Stimulated activated CD4-positive, alpha-beta T cell treated with anti-CD3 and anti-CD28 coated beads, TNF-alpha, amount 100 ng/mL, for 1 hour (primary cell): ENCODE measurements at places on chromosomes 3 and 15.

GRCh38 chr3:123085293-123085931 lies 18.6 kb downstream of the PDIA5 start:
- DNase-seq: no peak

DNA sequence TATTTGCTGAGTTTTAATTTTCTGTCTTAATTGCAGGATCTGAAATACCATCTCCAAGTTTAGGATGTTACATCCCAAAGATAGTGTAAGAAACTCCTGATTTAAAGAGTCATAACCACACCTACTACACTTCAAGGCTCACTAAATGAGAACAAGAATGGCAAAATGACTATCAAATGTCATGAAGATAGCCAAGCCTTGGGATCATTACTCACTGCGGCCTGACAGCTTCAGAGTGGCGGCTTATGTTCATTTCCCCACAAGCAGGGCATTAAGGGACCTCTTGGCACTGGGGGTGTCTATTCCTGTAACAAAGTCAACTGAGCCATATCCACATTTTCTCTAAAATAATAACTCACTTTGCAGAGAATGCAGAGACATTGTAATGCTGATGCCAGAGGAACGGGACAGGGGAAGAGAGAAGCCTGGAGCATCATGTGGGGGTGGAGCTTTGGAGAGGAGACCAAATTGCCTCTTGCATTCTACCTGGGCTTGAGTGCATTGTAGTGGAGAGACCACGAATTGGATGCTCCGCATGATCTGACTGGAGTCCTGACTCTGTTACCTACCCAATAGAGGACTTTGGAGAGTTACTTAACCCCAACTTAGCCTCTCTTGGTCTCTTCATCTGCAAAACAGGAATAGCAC lies 219.2 kb downstream of the OPA1 start:
- no peak for DNase-seq

- DNase-seq: peak; percentile 81
Measured at GRCh38 chr15:78540141-78540870, at the start of gene PSMA4. Gene PSMA4 (plus strand): TSS chr15:78540444. CDS start chr15:78541928, 1,484 bp downstream.

GRCh38 chr3:63047068-63047467 lies 171.9 kb upstream of the CADPS start:
- no peak for DNase-seq

DNA sequence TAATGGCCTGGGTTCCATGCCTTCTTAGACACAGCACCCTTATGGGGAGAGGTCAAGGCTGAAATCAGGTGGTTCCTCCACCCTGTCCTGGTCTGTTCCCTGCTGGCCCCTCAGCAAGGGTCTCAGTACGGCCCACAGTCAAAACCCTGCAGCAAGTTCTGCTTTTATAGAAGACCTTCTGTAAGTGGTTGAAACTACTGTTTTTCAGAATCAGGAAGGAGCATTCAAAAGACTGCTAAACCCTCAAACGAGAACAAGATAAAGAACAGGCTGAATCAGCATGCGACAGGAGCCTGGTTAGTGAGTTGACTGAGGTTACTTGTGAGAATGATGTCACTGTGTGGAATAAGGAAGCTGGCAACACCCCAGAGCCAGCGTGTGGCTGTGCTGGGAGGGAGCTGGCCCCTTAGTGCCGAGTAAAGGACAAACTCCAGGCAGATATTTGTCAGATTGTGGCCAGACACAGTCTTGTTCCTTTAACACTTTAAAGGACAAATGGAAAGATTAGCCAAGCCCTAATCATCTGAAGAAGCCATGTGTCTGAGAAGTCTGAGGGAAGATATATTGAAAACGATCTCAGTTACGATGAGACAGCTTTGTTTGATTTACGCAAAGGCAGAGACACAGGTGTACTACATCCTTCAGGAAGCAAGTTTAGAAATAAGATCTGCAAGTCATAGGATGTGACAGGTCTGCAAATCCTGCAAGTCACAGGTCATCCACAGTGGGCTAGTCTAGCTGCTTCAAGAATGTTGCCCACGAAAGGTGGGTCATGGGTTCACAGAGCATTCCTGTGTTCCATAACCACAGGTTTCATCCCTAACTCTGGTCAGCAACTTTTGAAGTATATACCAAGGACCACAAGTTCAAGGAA lies 54.0 kb downstream of the B3GNT5 start:
- no peak for DNase-seq

DNA sequence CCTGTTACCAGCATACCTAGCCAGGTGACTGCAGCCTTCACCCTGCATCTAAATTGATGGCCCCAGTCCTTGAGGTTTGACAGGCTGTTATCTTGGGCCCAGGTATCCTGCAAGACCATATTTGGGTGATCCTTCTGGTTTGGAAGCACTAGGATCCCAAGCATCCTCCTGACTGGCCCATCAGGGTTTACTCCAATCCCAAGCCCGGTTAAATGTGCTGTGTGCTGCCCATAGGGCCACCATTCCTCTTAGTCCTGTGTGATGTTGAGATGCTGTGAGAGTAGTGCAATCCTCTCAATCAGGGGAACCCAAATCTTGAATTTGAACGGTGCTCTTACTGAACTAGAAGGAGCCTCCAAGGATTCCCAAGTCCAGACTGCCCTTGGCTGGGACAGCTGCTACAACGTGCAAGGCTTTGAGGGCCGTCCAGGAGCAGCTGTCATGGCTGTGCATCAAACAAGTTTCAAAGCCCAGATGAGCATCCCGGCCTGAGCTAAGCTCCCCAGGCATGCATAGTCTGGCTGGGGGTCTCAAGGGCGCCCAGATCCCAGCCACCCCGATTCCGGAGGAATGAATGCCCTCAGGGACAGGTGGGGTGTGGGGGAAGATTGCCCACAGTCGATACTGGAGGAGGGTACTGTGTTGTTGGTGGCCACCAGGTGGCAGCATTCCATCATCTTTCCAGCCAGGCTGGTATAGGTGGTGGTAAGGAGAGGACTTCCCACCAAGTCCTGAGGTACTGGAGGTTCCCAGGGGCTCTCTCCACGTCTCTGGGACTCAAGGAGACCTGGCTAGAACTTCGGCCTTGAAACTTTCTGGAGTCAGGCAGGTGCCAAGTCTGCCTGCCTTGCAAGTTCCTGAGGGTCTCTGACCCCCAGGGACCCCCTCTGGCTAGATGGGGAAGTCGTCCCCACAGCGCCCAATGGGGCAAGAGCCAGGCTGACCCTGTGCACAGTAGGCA lies 32.6 kb downstream of the RBM5 start:
- peak; percentile 39 for DNase-seq

DNA sequence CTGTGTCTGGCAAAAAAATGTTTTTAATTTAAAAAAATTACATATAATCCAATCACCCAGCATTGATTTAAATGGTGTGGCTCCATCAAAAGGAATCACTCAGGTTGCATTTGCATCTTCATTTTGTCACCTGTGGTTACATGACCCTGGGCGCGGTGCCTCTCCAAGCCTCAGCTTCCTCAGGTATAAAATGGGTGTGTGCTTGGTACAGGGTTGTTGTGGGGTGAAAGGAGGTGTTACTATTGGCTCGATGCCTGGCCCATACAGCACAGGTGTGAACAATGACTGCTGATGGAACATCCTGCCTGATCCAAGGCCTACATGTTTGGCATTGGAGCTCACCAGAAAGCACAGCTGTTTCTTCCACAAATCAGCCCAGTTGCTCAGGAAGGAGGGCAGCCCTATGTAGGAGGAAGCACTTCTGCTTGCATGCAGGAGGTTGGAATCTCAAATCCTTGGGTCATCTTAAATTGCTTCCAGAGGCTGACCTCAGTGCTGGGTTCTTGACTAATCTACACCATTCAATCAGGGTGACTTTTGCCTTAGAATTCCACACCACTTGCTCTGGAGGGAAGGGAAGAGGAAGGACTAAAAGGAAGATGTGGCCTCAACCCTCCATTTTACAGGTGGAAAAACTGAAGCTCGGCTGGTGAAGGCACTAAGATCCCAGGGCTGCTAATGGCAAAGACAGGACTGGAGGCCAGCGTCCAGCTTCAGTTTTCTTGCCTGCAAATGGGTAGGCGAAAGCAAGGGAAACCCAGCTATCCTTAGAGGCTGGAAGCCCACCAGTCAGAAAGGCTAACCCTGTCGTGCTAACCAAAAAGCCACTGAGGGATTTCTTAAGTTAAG lies 31.7 kb downstream of the BHLHE40 start:
- no peak for DNase-seq

DNA sequence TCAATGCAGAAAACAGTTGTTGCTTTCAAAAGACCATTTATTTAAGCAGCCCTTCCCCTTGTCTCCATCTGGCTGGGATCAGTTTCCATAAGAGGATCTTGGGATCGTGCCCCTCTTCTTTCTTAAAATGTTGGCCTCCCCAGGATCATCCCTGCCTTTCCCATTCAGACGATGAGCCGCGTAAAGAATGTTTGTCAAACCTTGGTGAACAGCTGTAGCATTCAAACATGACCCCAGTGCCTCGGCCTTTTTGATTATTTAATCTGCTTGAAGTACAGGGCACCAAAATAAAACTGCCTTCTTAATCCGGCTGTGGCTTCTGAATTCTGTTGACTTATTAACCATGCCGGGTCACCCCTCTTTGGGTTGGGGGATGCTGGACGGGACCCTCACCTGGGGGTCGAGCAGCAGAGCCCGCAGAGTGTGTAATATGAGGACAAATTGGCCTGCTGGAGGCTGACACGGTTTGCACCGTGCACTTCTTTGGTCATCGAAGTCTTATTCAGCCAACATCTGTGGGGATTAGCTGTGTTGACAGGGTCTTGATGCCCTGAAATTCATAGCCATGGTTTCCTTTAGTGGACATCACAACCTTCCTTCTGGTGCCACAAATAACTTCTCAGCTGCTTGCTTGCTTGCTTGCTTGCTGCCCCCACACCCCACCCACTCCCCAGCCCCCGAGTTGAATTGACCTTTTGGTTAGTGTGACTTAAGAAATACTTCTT lies at the start of gene LRTM1:
TSS of gene LRTM1 (minus strand) at position 14 of the 725 bp plus-strand sequence. CDS start 148 bp downstream, outside the sequence.
- DNase-seq: no peak

- DNase-seq: no peak
Measured at GRCh38 chr3:188315553-188315952, 161.6 kb downstream of the LPP start.

DNA sequence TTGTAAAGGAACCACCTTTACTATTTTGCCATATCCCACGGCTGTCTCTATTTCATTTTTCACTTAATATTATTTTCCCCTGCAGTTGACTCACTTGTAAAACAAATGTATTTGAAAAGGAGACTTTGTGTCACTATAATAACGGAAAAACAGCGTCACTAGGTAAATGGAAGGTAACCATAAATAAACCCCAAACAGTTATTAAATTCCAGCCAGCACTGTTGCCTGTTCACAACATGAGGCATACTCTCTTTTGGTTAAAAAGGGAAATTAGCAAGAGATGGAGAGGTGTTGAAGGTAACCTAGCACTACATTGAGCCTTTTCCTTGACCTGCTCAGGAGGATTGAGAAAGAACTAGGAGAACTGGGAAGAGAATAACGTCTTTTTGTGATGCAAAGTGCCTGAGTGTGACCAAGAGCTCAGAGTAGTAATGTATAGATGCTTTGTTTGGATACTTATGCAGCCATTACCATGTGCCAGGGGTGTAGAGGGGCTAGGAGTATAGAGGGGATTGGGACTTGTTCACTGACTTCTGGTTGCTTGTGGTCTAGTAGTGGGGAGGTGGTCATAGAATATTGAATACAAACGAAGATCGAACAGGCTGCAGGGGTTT lies 19.6 kb downstream of the FLNB start:
- DNase-seq: no peak

DNA sequence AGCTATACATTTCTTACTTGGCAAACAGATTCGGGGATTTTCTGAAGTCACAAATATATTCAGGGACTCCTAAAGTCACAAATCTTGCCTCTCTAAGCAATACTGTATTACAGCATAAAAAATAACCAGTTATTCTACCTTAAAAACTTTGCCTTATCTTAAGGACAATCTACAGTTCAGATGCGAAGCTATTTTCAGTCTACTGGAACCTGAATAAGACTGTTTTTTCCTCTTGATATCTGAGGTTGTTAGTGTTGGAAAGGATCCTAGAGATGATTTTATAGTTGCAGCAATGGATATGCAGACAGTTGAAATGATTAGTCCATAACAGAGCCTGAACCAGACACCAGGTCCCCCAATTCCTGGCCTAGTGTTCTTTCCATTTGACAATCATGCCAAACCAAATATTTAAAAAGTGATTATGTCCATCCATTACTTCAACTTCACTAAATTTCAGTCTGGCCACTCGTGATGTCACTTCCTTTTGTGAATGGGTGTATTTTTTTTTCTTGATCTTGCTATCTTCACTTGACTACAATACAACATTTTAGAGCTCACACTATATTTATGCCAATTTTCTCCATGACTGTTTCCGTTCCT lies 1.8 kb downstream of the HDGFL3 start:
- no peak for DNase-seq

DNA sequence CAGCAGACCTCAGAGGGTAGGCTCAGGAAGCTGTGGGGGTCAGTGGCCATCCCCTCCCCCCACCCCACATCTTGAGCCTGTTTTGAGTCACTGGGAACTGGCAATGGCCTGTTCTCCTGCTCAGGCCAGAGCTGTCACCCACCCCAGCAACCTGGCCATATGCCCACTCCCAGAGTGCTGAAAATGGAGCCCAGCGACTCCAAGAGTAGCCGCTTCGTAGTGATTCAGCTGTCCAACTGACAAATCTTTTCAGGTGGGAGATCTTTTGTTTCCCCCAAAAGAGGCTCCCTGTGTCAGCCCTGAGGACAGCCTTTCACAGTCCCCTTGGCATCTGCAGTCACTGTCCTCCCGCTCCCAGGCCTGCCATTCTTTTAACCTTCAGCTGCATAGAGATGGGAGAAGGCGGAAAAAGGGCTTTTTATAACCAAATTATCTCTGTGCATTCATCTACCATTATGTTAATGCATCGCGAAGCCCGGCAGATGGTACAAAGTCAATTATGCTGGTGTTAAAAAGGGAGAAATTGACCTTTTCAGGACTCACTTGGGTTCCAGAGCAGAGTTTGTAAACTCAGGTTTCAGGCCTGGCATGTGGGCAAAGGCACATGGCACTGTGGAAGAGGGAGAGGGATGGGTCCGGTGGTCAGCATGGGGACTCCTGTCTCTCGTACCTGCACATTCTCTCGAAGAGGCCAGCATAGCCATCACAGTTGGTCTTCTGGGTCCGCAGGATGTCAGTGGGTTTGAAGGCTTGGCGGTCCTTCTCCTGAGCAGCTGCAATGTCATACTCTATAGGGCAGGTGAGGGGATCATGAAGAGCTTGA lies 32.1 kb downstream of the KY start:
- DNase-seq: no peak

GRCh38 chr3:38542401-38543298 lies 46.5 kb downstream of the EXOG start:
- DNase-seq: no peak

DNA sequence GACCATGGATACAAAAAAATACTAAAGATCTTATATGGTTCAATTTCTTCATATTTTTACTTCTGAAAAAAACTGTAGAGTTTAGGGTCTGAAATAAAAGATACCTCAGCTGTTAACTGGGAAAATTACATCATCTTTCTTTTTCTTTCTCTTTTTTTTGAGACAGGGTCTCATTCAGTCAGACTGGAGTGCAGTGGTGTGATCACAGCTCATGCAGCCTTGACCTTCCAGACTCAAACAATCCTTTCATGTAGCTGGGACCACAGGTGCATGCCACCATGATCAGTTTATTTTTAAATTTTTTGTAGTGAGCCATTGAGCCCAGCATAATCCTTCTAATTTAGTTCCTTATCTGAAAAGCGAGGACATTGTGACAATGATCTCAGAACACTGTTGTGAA lies 39.6 kb upstream of the TKT start:
- no peak for DNase-seq
